ENCODE measurements at places on chromosomes 5 and 9.

DNA sequence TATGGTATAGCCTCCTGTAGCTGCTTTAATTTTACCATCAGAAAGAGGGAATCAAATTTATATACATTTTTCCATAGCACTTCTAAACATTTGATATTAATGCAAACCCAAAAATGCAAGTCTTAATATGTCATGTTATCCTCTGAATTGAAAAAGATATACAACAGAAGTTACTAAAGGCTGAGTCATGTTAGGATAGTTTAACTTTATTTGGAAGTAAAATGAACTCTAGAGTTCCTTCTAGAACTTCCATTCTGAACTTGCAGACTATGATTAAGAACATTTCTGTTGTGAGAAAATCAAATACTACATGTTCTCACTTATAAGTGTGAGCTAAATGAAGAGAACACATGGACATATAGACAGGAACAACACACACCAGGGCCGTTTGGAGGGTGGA is 317.3 kb upstream of the PRR16 start:
- DNase-seq: no peak

- no peak for DNase-seq
Measured at GRCh38 chr9:78189461-78189860, 46.4 kb upstream of the CEP78 start.

DNA sequence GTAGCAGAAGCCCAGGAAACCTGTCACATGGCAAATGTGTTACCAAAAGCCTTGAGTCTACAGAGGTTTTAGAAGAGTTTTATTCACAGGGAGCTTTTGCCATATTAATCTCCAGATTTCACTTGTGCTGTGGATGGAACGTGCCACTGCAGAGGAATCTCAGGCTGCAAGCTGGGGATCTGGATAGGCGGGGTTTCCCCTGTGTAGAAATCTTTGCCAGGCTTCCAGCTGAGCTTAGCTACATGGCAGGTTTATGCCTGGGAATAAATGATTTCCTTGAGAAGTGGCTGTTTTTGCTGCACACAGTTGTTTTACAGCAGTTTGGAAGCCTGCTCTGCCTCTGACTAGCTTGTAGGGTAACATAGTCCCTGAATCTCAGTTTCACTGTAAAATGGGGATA is 224.6 kb upstream of the PLPPR1 start:
- no peak for DNase-seq

- DNase-seq: no peak
Measured at GRCh38 chr5:9537223-9538141, 8.4 kb downstream of the SEMA5A start.

DNA sequence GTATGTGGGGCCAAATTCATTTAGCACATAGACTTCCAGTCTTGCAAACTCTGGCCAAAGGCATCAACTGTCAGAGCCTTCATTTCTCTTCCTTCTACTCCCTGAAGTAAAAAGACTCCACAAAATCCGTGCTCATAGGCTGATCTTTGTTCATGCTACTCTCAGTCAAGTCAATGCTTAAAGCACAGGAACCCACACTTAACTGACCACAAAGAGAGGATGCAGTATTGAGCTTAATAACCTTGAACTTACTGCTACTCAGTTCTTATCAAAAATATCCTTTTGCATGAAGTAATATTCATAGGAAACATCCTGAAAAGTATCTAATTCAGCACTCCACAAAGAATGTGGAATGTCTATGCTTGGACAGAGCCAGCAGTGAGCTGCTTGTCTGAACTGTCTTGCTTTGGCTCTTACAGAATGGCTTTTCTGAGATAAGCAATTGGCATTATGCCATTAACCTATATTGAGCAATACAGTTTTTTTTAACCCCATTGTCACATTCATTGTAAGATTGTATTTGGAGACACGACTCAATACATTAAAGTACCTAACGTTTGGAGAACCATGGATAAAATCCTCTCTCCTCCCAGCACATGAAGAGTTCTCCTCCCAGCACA is 21.7 kb downstream of the LPAR1 start:
- no peak for DNase-seq

DNA sequence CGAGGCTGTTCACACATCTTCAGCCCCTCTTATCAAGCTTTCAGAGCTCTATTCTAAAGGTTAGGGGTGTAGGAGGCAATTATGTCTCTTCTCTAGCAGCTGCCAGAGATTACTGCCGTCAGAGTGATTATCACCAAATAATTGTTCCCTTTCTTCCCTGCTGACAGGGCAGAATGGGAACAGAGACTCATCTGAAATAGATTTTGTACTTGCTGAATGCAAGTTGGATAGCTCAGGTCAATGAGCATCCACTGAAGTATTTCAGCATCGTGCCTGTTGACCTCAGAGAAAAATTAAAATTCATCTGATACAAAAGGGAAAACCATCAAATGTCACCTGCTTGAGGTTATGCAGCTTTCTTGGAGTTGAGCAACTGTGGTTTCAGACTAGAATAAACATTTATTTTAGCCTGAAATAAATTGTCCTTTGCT is 213.7 kb upstream of the MAP3K1 start:
- DNase-seq: no peak

GRCh38 chr5:37077146-37077545 is 172.0 kb downstream of the CPLANE1 start:
- no peak for DNase-seq

GRCh38 chr5:16723821-16724220 is 107.0 kb upstream of the RETREG1 start:
- no peak for DNase-seq

DNA sequence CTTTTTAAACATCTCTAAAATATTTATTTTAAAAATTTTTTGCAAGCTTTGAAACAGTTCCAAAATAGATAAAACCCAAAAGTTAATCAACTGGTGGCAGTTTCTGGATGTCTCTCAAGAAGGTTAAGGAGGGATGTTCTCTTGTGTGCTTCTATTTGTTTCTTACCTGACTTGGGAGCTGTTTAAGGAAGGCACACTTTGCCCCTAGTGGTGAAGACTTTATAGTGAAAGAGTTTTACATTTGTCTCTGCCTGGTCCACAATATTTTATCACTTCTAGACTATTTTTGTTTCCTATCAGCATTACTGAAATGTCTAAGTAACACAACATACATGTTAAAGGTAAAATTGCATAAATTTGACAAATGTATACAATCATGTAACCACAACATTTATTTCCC is 552.8 kb downstream of the SEMA5A start:
- DNase-seq: no peak

DNA sequence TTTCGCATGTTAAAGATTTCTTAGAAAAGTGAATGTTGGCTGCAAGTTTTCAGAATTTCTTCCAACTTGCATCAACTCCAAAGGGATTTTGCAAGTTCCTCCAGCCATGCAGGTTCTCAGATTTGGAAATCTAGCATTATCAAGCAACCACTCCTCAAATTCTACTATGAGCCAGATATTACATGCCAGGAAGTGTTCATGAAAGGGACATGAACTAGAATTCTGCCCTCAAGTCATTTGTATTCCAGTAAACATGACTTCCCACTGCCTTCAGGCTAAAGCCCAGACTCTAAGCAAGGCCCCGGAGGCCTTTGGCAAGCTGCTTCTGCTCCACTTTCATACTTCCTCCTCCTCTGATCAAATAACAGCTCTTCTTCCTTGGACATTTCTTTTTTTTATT is 111.3 kb upstream of the PAPPA start:
- no peak for DNase-seq

DNA sequence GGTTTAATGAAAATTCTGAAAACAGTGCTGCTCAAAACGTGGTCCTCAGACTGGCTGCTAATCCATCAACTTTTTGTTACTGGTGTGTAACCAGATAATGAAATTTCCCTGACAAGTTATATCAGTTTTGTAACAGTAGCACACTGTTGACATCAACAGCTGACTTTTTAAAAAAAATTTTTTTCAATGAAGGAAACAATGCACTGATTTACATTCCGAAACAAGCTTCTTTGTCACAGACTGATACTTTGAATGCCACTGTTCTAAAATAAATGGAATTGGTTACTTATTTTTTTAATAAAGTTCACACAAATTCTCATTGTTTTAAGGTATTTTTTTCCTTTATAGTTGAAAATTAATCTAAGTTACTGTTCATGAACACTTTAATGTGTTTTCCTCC is 169.1 kb downstream of the NIPBL start:
- DNase-seq: no peak

Data from HL-60 (cell line).